ENCODE measurements at places on chromosomes 7 and 10.

GRCh38 chr7:127911968-127912511 is 119.2 kb downstream of the LRRC4 start:
- DNase-seq: no peak

DNA sequence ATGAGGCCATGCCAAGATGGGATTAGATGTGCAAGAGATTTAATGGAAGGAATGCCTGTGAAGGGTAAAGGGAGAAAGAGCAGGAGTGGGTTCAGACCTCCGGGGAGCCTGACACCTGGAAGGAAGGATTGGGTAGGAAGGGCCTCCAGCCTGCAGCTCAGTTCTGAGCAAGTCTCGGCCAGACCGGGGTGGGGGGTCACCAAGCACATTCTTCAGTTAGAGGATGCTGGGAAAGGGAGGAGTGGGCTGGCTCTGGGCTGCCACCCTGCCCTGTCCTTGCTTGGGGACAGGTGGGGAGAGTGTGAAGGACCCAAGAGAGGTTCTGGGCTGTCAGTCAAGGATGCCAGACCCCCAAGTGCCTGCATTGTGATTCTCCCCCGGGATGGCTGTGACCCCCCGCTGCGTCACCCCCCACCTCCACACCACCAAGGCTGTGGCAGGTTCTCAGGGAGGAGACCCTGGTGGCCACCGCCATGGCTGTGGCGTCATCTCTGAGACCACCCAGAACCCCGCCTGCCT is 16.5 kb upstream of the PRKAG2 start:
- no peak for DNase-seq

DNA sequence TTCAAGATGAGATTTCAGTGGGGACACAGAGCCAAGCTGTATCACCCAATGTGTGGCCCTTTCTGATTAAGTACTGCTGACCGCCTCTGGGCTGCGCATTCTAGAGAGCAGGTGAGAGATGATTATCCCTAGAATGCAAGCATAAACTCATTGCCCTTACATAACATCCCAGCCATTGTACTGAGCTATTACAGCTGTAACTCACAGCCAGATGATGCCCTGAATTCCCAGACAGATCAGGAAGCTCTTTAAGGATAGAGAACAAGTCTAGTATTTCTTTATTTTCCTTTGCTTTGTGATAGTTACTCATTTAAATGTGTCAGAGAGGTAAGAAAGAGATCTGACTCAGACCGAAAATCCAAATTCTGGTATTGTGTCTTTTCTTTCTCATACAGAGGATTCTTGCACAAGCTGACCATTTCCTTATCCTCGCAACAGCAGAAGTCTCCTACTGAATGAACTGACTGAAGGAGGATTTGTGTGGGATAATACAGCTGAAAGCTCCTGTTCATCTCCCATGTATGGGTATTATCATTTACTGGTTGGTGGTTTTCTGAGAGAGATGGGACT is 58.4 kb downstream of the ZNF22 start:
- DNase-seq: no peak

- DNase-seq: no peak
These were observed 2.2 kb downstream of the PHTF2 start for GRCh38 chr7:77800730-77801129.

DNA sequence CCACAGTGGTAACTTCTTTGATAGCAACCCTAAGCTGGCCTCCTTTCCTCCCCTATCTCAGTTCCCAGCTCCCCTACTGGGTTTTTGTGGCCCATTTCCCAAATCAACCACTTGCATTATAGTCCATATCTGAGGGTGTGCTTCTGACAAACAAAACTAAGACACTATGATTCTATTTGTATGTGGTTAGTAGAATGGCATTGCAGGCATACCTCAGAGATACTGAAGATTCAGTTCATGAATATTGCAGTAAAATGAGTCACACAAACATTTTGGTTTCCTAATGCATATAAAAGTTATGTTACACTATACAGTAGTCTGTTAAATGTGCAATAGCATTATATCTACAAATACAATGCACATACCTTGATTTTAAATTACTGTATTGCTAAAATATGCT is 15.4 kb upstream of the TMEM243 start:
- DNase-seq: no peak

GRCh38 chr10:23955456-23956225 is 253.3 kb upstream of the KIAA1217 start:
- no peak for DNase-seq

GRCh38 chr7:107387128-107387527 is 82.7 kb upstream of the GPR22 start:
- DNase-seq: no peak

All from activated CD8-positive, alpha-beta memory T cell treated with anti-CD3 and anti-CD28 coated beads for 48 hours (primary cell).